ENCODE measurements at places on chromosomes 4 and X. TPM values are rescaled to one million over a fixed set of nuclear protein-coding genes. Genes with fewer than 3 reads are reported as not detected.

RBM46 gene
- total RNA-seq, result not detected

CLTRN gene
- total RNA-seq, result 0.87 TPM

NPNT gene
- 33.5 TPM for total RNA-seq

FHIP1A gene
- 21.6 TPM for total RNA-seq

CNGA1 gene
- 0.79 TPM for total RNA-seq

DNA sequence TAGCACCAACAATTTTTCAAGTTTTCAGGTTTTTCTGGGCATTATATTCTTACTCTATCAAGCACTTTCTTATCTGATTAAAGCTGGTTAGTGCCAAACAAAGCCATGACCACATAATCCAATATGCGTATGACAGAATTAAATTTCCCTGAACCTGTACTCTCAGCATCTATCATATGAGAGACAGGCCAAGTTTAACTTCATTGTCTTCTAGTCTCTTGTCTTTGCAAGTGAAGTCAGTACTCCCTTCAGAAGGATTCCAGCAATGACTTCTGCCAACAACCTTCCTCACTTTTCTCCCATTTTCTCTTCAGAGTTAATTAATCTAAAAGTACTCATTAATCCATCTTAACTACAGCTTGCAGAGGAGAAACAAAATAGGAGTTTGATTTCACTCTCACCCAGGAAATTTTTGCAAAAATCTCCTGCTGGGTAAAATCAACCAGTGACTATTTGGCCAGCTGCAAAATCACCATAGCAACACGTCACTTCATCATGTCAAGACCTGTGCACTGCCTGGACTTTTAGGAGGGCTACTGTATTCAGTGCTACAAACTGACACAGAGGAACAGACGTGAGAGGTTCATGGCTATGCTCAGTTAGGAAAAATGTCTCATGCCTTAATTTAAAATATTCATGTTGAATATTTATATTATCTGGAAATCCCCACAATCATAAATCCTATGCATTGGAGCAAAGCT, 208.4 kb downstream of the ANTXR2 start:
- DNase-seq, result no peak

DNA sequence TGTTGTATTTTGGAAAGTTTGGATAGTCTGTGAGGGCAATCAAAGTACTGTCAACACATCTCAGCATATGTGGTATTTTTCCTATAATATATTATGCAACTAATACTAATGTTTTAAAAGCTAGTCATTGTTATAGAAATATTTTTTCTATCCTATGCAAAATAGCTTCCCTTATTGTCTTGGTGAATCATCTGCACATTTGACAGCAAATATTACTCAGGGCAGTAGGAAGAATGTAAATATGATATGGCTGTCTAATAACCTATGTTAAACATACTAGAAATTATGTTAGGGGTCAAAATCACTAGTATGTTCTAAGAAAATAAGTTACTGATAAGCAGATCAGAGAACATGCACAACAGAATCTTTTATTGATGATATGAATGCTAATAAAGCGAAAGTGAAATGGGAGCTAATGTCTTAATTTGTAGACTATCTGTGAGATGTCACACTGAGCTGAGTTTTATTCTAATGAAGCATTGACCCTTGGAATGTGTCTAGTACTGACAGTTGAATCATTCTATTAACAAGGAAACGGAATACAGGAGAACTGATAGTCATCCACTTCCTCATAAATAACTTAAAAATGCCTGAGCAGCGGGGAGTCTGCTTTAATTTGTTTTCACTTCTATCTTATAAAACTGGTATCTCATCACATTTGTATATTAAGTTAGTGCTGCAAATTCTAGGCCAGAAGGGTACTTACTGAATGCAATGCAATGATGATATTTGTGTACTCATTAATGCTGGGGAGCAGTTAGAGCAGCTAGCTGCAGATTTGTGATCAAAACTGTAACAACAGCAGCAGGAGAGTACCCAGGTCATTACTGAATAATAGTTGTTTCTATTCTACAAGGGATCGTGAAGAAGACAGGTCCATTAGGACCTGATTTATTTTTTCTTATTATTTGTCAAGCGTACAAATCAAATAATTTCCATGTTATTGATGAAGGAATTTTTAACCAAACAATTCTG, 440.3 kb upstream of the AADAT start:
- DNase-seq, result no peak

DNA sequence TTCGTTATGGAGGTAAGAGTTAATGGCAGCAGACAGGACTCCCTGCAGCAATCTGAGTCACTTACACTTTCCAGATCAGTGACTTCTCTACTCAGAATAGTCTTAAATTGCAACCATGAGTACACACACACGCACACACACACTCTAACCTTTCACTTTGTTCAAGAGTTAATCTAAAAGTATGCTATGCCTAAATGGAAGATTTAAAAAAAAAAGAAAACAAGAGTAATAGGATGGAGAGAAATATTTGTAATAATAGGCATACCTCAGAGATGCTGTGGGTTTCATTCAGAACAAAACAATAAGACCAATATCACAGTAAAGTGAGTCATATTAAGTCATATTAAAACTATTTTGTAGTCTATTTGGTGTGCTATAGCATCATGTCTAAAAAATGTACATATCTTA, 969.1 kb upstream of the PCDH10 start:
- DNase-seq, result no peak

DNA sequence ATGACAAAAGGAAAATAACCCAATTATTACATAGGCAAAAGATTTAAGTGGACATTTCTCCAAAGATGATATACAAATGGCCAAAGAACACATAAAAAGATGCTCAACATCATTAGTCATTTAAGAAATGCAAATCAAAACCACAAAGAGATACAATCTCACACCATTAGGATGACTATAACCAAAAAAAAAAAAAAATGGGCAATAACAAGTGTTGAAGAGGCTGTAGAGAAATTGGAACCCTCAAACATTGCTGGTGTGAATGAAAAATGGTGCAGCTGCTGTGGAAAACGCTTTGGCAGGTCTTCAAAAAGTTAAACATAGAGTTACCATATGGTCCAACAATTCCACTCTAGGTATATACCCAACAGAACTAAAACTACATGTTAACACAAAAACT, 5.6 kb upstream of the PRDX4 start:
- no peak for DNase-seq

GRCh38 chr4:39446842-39447573, 11.7 kb downstream of the RPL9 start:
- peak; percentile 80 for DNase-seq

DNA sequence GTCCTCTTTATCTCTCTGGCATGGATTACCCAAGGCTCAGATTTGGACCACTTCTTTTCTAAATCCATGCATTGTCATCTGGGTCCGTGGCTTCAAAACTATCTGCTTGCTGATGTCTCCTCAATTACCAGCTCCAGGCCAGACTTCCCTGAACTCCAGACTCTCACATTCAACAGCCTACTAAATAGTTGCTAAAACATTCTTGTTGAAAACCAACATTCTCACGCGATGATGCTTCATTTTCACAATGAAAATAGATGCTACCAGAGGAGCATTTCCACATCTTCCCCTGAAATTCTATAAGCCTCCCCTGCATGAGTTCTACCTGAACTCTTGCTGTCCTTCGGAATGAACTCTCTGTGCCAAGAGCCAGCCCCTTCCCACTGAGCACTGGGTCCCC, 5.2 kb upstream of the TLR6 start:
- DNase-seq, result no peak

GRCh38 chrX:113222305-113222704, 381.7 kb upstream of the AMOT start:
- peak; percentile 22 for DNase-seq

All from pancreas (tissue), 10 donors.